MG63 (cell line): ENCODE measurements at places on chromosomes 7 and 10.

DNA sequence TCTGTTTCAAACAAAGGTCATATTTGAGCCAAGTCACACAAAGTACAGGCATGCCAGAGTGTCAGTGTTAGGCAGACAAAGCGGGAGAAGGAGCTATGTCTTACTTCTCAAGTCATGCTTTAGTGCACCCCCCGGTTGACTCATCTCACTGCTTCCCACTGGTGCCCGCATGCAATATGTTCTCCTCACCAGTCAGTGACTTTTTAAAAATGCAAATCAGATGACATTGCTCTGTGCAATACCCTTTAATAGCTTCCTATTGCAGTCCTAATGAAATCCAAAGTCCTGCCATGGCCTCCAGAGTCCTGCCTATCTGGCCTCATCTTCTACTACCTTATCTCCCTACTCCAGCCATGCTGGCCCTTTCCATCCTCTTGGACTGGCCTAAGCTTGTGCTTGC lies 429.1 kb downstream of the ACTR3B start:
- DNase-seq, result no peak

DNA sequence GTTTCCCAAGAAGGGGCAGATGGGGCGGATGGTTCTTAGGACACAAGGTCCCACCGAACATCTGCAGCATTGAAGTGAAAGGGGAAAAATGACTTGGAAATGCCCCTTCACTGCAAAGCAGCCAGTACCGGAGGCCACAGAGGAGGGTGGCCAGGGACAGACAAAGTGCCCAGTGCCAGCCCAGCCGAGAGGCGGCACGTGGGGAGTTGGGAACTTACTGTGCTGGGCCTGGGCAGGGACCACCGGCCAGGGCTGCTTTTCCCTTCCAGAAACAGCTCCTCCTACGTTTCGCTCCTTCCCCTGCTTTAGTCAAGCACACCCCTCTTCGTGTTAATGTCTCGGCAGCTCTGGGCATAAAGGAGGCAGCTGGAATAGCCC lies 129.2 kb downstream of the TNS3 start:
- no peak for DNase-seq

GRCh38 chr7:106139265-106140251 lies 27.4 kb upstream of the SYPL1 start:
- DNase-seq, result no peak

- no peak for DNase-seq
Observed at GRCh38 chr10:67086327-67087134, 160.7 kb downstream of the LRRTM3 start.

GRCh38 chr7:103731169-103731568 lies 258.3 kb downstream of the RELN start:
- no peak for DNase-seq

GRCh38 chr7:14924398-14924797 lies 21.8 kb upstream of the DGKB start:
- DNase-seq, result no peak

DNA sequence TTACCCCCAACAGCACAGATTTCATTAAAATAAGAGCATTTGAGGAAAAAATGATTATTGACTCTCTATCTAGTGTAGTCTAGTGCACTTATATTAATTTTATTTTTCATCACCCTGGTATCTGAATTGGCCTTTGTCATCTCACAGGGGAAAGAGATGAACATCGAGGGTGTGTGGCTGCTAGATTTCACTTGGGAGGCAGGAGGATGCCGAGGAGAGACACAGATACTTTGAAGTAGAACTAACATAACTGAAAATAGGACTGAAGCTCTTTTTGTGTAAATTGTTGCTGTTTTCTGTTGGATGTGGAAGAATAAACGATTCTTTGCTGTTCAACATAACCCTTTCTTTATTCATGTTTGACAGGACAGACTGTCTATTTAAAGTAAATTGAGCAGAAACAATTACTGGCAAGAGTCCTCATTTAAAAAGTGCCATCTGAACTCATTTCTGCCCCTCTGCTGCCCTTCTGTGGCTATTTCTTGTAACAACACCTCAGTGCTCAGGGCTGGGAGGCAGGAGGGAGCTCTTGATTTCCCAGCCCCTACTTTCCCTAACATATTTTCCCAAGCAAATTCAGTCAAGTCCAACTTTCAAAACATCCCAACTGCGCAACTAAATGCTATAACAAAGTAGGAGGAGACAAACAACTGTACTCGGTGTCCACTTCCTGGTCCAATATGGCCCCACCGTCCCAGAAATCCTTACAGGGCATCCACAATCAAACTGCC lies 15.6 kb downstream of the LYZL1 start:
- DNase-seq, result peak; percentile 45

DNA sequence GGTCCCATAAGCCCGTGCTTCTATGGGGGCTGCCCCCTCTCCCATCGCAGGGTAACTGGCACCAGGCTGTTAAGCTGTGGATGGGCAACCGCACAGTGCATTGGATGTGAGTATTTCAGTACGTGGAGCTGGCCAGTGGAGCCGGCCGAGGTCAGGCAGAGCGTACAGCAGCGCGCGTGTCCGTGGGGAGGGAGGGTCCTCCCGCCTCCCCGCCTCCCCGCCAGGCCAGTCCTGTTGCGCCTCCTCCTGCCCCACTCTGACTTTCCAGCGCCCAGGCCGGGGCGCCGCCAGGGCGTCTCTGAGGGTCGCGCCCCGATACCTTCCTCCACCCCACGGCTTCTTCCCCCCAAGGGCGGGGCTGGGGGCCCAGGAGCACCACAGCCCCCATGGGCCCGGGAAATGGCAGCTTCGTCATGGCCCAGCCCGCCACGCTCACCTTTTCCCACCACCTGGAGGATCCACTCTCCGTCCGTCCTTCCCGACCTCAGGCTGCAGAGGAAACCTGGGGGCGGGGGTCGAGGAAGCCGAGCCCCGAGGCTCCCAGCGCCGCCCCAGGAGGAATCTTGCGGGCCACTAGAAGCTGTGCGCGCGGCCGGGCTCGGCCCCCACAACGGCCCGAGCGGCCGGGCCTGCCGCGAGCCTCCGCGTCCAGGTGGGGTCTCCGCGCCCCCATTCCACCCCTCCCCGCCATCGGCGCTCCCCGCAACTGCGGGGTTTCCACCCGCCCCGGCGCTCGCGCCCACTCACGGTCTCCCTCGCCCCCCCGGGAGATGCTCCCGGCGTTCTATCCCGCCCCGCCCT lies 831 bp upstream of the PFKP start:
- no peak for DNase-seq

DNA sequence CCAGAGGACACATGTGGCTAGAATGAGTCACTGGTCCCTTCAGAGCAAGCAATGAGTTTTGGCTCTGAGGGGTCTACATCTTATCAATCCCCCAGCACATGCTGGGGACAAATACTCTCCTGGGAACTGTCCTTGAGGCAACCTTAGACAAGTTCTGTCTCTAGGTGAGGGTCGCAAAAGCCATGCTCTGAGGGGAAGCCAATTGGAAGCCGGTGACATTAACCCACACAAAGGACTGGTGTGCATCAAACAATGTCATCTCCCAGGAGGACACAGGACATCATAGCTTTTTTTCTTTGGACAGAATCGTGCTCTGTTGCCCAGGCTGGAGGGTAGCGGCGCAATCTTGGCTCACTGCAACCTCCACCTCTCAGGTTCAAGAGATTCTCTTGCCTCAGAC lies 111.6 kb upstream of the ZNF722 start:
- no peak for DNase-seq

DNA sequence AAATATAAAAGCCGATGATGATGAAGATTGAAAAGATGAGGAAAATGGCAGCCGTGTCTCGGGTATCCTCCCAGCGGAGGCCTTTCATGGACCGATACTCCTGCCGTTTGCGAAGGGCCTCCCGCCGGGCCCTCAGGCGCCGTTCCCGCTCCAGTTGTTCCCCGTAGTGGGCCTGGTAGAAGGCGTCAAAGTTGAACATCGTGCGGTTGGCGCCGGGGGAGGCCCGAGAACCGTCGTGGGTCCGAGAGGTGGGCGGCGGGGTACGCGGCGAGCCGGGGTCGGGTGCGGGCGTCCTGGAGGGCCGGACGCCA lies 553 bp downstream of the DNAJC30 start:
- DNase-seq, result no peak

GRCh38 chr7:66301249-66301648 lies 96.1 kb downstream of the TPST1 start:
- DNase-seq, result no peak

- DNase-seq, result peak; percentile 17
Observed at GRCh38 chr7:137882806-137883205, 36.0 kb upstream of the DGKI start.

- DNase-seq, result peak; percentile 32
Observed at GRCh38 chr7:6248581-6248980, 23.8 kb downstream of the CYTH3 start.

GRCh38 chr10:792792-793100 lies 103.3 kb upstream of the DIP2C start:
- DNase-seq, result no peak

DNA sequence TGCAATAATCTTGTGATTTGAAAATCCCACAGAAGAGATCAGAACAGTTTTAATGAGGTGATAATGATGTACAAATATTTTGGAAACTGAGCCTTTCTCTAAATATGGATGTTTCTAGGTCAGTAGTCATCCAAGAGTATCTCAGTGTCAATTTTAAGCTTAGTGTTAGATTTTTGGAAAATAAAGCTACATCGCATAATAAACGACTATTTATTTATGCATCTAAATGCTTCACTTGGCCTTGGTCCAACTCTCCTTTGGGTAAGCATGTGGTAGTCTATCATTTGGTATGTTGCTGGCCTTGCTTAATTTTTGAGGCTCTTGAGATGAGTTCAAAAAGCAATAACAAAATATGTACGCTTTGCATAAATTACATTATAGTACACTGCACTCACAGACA lies 5.4 kb upstream of the PPP1R9A start:
- DNase-seq, result no peak

- DNase-seq, result peak; percentile 93
Observed at GRCh38 chr10:68096913-68097516, 12.3 kb upstream of the MYPN start.

- no peak for DNase-seq
Observed at GRCh38 chr10:85900061-85900460, 466.5 kb downstream of the GRID1 start.

GRCh38 chr10:8350250-8350967 lies 295.9 kb downstream of the GATA3 start:
- DNase-seq, result no peak

GRCh38 chr10:3464760-3465405 lies 292.3 kb upstream of the PITRM1 start:
- DNase-seq, result no peak

- DNase-seq, result no peak
Observed at GRCh38 chr10:133158756-133159610, 1.0 kb upstream of the KNDC1 start.

DNA sequence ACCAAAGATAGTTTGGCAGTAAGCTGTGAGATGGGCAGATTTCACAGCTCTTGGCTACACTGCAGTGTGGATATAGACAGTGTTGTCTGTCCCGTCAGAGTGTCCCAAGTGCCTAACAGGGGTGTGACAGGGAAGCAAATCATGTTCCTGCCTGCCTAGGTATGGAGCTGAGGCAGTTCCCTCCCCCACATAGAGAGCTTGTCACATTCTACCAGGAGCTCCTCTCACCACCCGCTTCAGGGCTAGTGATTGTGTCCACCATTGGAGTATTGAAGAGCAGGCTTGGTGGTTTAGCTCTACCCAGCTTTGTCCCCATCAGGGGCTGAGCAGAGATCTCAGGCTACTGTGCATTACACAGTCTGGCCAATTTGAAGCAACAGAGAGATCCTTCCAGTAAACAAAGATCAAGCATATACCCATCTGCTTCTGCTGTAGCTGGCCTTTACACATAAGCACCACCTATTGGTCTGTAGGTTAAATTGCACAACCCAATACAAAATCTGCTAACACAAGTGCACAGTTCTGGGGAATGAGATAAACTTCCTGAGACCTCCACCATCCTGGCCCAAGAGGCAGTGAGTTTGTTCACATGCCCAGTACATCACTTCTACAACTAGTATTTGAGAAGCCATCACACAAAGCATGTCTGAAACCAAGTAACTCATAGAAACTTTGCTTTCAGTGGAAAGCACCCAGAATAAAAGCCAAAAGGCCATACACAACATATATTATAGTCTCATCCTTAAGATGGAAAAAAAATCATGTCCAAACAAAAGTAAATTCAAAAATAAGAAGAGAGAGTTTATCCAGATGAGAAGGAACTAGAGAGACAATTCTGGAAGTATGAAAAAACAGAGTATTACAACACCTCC lies 67.3 kb downstream of the GLCCI1 start:
- DNase-seq, result no peak

GRCh38 chr10:109899356-109900331 lies 23.7 kb downstream of the XPNPEP1 start:
- DNase-seq, result peak; percentile 57

- no peak for DNase-seq
Observed at GRCh38 chr10:52280051-52280450, 34.0 kb upstream of the DKK1 start.

GRCh38 chr7:22355620-22356009 lies 1.3 kb downstream of the RAPGEF5 start:
- no peak for DNase-seq

GRCh38 chr7:43808410-43808809 lies 49.9 kb downstream of the BLVRA start:
- DNase-seq, result no peak

DNA sequence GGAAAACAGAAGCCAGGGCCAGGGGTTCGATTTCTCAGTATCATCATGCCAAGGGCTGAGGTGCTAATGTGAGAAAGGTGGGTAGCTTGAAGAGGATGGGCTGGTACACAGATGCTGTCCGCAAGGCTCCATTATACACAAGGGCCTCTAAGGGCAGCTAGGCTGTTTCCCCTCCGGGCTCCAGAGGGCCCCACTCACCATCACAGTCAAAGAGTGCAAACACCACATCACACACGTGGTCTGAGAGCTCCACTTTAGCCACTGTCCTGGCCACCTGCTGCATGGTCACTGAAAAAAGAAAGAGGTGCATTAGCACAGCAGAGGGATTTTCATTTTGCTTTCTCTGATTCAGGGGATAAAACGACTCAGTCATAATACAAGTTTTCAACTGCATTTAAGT lies 20.9 kb upstream of the DNAJB12 start:
- DNase-seq, result no peak

GRCh38 chr7:44093102-44093641 lies 10.8 kb upstream of the POLM start:
- DNase-seq, result no peak

DNA sequence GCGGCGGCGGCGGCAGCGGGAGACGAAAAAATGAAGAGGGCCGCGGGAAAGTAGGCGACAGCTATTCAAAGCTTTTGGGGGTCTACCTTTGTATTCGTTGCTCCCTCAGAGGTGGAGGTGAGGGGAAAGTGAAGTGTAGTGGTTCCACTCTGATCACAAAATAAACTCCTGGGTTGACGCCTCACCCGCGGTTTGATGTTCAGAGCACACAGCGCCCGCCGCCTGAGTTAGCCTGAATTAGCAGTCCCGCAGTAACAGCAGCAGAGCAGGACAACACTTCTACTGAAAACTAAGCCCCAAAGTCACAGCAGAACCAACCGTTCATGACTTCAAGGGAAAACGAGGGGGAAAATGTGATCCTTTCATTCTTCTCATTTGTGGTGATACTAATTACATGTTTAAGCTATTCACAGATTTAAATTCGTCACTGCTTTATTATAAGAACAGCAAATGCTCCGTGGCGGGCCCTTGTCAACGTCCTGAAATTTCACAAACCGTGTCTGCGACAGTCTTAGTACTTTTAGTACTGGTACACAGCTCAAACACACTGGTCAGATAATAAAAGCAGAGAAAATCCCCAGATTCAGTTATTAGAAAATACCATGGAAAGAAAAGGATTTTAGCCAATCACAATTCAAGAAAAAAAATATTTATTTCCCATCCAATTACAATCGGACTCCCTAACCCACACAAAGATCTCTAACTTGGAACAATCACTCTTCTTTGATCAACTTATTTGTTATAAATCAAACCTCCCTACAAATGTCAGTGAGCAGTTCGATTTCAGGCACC lies 563 bp upstream of the JMJD1C start:
- DNase-seq, result no peak

- DNase-seq, result peak; percentile 41
Observed at GRCh38 chr10:89301721-89302445, at the start of gene IFIT2. Gene IFIT2 (plus strand): TSS chr10:89302046. CDS start chr10:89302124, 78 bp downstream.
